CD4-positive, alpha-beta T cell treated with Interleukin-2 at 100 ng/mL for 4 hours (primary cell): ENCODE measurements at places on chromosomes 1 and 21.

- peak; percentile 74 for DNase-seq
Measured at GRCh38 chr21:37009740-37010341, 3.3 kb downstream of the RIPPLY3 start.

DNA sequence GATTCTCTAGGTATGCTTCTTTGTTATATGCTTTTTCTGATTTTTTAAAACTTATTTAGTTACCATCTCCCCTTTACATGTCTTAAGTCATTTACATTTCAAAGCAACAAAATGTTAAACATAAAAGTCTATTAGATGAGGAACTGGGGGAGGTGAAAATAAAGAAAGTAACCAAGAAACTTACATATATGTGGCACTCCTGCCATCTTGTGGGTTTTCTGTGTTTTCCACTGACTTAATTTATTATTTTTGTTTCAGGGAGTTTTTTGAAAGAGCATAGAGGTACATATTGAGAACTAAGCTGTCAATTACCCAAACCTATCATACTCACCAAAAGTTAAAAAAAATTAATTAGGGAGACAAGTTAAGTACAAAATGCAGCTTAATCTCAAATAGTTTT is 1531.1 kb downstream of the MRPL39 start:
- DNase-seq, result no peak

GRCh38 chr1:204599098-204599497 is 82.9 kb downstream of the MDM4 start:
- no peak for DNase-seq

GRCh38 chr1:246592695-246593094 is 26.4 kb downstream of the CNST start:
- no peak for DNase-seq

GRCh38 chr1:234737967-234738314 is 128.0 kb upstream of the IRF2BP2 start:
- DNase-seq, result no peak

GRCh38 chr1:9297831-9298230 is 5.1 kb downstream of the SPSB1 start:
- no peak for DNase-seq

DNA sequence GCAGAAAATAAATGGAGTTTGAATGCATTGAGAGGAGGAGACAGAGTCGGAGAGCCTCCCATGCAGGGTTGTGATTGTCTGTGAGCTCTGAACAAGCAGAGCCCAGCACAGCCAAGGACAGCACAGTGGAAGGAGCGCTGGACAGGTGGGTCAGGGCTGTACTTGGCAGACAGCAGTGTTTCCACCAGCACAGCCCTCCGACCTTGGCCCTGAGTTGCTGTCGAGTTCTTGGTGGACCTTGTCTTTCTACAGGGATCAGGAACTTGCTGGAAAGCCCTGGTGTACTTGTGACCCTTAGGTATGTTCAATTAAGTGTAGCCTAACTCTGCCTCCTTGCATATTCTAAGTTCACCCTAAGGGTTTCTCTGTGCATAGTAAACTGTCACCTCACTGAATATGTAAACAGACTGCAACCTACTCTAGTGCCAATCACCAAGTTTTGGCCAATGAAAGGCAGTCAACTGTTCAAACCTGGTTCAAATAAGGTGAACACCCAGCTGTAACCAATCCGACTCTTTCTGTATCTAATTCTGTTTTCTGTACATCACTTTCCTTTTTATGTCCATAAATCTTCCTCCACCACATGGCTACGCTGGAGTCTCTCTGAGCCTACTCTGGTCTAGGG is 86.6 kb upstream of the SLC25A33 start:
- DNase-seq, result no peak

DNA sequence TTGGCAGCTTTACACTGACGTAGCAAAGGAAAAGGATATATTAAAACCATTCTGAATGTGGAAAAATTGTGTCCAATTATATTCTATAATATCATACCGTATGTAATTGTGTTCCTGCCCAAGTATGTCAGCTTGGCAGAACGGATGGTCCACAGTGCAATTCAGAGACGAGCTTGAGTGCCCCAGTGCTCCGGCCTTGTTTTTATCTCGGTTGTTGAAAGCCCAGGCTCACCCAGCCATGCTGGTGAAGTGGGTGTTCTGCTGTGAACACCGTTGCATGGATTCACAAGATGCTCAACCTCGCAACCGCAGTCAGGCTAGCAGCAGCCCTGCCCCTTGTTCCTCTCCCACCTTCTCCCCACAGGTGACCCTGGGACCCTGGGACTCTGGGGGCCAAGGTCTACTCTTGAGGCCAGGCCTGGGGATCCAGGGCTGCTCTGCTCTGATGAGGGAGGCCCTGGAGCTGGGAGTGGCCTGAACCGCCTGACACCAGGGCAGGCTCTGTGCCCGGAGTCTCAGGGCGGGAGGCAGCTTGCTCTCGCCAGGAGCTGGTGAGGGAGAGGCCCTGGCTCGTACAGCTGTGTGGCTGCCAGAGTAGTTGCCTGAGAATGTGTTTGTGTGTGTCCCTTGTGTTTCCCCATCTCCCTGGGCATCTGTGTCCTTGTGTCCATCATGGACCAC is 11.2 kb downstream of the PTPRF start:
- no peak for DNase-seq

DNA sequence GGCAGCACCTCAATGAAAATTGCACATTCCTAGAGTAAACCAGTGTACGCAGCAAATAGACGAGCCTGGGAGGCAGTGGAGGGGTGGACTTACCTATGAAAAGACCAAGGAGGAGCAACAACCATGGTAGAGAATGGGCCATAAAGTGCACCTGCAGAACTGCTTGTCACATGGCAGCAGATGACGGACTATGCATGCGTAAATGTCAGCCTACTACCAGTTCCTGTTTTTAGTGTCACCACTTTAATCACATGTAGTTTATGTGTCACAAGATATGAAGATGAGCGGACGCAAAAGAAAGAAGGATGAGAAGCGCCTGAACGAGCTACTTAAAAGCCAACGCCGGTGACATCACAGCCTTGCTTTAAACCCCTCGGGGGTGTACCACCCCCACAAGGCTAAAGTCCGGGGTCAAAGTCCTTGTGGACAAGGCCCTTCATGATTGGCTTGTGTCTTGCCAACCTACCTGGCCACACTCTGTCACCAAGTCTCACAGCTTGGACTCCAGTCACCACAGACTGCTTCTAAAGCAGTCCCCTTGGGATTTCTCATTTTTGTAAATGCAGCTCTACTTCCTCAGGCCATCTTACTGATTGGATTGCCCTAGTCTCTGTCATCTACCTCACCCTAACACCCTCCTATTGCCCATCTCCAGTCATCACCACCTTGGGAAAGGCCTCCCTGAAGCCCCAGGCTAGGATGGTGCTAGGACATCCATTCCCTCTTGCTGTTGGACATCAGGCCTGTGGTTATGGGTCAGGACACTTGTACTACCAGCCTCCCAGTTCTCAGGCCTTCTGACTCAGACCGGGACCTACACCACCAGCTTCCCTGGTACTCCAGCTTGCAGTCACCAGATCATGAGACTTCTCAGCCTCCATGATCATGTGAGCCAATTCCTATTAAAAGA is 6.0 kb upstream of the LY9 start:
- DNase-seq, result no peak

DNA sequence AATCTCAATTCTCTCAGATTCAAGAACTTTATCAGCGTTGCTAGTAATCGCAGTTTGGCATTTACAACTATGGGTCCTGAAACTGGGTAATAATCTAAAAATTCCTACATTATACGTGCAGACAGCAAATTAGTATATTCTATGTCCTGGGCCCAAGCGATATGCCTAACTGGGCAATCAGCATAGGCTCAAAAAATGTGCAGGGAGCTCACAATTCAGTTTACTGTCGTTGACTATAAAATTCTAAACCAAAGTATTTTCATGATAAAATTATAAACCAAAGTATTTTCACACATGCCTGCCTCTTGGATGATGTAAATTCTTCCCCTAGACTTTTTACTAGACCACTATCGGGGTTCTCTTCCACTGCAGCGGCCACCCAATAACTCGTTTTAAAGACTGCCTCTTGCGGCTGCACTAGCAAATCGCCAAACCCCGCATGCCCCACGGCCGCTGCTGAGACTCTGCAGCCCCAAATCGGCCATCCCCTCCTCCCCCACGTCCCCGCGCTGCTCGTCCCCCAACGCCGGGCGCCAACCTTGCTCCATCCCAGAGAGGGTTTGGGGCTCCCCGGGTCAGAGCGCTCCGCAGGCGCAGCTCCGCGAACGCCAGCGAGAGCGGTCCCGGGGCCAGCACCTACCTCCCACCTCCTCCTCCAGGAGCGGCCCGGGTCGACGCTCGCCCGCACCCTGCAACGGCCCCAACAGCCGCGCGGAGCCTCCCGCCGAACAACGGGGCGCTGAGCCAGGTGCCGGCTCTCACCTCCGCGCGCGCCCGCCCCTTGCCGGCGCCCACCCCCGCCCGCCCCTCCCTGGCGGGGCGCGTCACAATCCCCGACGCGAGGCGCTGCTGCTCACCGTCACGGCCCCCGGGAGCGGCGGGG is 506 bp downstream of the SSX2IP start:
- peak; percentile 30 for DNase-seq

DNA sequence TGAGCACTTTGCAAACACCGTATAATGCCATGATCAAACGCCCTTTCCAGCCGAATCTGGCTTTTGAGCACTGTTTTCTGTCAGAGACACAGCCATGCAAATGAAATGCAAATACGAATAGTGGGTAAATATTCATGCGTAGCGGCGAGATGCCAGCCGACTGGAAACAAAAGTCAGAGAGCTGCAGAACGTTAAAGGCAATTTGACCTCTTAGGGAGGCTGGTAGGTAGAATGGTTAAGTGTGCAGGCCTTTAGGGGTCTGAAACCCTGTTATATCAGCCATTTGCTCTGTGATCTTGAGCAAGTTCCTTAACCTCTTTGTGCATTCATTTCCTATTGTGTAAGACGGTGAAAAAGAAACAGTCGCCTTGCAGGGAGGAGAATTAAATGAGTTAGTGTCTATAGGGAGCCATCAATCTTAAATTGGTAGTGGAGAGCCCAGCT is 6.5 kb upstream of the SDHB start:
- no peak for DNase-seq

DNA sequence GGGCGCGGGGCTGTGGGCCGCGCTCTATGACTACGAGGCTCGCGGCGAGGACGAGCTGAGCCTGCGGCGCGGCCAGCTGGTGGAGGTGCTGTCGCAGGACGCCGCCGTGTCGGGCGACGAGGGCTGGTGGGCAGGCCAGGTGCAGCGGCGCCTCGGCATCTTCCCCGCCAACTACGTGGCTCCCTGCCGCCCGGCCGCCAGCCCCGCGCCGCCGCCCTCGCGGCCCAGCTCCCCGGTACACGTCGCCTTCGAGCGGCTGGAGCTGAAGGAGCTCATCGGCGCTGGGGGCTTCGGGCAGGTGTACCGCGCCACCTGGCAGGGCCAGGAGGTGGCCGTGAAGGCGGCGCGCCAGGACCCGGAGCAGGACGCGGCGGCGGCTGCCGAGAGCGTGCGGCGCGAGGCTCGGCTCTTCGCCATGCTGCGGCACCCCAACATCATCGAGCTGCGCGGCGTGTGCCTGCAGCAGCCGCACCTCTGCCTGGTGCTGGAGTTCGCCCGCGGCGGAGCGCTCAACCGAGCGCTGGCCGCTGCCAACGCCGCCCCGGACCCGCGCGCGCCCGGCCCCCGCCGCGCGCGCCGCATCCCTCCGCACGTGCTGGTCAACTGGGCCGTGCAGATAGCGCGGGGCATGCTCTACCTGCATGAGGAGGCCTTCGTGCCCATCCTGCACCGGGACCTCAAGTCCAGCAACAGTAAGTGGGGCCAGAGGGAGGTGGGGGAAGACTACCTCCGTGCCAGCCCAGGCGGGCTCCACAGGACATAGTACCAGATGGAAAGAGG is 808 bp downstream of the MAP3K21 start:
- peak; percentile 14 for DNase-seq

DNA sequence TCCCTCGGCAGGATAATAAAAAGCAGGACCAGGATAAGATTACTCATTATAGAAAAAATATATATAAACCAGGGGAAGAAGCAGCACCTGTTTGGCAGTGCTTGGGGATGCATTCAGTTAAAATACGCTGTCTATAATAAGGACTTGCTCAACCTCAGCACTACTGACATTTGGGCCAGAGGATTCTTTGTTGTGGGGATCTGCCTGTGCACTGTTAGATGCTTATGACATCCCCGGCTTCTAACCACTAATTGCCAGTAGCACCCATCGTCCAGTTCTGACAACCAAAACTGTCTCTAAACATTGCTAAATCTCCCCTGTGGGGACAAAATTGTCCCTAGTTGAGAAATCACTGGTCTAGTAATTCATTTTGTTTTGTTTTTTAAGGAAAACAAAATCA is 242.1 kb downstream of the SLC45A1 start:
- no peak for DNase-seq

- no peak for DNase-seq
Measured at GRCh38 chr1:83077411-83077810, 921.5 kb downstream of the TTLL7 start.

- DNase-seq, result no peak
Measured at GRCh38 chr21:24294171-24294570, 1313.1 kb downstream of the MRPL39 start.

DNA sequence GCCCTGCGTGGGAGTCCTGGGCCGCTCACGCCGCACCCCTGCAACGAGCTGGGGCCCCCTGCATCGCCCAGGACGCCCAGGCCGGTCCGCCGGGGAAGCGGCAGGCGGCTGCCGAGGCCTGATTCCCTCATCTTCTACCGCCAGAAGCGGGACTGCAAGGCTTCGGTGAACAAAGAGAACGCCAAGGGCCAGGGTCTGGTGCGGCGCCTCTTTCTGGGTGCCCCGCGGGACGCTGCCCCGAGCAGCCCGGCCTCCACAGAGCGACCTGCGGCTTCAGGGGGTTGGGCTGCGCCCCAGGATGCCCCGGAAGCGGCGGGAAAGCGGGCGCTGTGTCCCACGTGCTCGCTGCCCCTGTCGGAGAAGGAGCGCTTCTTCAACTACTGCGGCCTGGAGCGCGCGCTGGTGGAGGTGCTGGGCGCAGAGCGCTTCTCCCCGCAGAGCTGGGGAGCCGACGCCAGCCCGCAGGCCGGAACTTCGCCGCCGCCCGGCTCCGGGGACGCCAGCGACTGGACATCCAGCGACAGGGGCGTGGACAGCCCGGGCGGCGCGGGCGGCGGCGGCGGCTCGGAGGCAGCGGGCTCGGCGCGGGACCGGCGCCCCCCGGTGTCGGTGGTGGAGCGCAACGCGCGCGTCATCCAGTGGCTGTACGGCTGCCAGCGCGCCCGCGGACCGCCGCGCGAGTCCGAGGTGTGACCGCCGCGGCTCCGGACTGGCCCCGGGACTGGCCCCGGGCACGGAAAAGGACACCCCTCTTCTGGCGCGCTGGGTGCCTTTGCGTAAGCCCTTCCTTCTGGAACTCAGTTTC is 2.7 kb downstream of the FAM110D start:
- DNase-seq, result peak; percentile 13

DNA sequence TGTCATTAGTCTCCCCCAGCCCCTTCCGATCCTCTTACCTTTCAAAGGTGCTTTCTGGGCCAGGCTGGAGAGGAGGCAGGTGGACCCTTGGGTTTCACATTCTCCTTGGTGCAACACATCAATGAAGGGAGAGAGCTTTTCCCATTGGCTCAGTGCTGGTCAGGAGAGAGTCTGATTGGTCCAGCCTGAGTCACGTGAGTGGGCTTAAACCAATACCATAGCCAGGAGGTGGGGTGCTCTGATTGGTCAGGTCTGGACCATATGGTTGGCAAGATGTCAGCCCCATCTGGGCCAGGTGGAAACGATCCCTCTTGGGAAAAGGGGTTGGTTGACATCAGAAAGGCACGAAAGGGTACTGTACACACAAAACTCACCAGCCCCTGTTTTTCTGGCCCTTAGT is 44.8 kb upstream of the ABCG1 start:
- DNase-seq, result no peak

- no peak for DNase-seq
Measured at GRCh38 chr1:24074817-24075589, 36.9 kb downstream of the MYOM3 start.

- no peak for DNase-seq
Measured at GRCh38 chr1:201228011-201228983, 37.7 kb downstream of the IGFN1 start.
